ENCODE measurements at places on chromosomes 7 and 10.

DNA sequence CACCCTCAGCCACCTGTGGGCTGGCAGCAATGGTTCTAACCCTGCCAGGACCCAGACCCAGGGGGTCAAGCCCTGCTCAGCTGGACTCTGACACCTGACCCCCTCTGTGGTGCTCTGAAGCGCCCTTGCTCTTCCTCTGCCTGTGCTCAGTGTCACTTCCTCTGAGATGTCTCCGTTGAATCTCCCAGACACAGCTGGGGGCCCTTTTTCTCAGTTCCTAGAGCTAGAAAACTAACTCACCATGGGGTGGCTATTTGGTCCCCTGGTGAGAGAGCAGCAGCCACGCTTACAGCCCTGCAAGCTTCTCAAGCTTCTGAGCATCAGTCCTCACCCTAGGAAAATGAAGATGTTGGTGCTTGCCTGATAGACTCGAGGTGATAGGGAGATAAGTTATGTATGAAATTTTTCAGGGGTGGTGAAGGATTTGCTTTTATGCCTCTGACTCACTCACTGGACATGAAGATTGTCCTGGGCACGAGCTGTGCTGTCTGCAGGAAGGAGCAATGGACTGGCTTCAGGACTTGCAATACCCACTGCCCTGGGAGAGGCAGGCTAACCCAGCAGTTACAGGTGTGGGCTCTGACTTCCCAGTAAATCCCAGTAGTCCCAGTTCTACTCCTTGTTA is 29.6 kb downstream of the COL13A1 start:
- DNase-seq, result no peak

GRCh38 chr7:76238326-76238725 is 36.6 kb downstream of the SRRM3 start:
- peak; percentile 47 for DNase-seq

- no peak for DNase-seq
These were observed 265.2 kb upstream of the LYZL1 start for GRCh38 chr10:29023678-29024077.

GRCh38 chr10:69398466-69398865 is 18.3 kb downstream of the TACR2 start:
- DNase-seq, result no peak

GRCh38 chr7:140334341-140335057 is 63.8 kb downstream of the SLC37A3 start:
- no peak for DNase-seq

DNA sequence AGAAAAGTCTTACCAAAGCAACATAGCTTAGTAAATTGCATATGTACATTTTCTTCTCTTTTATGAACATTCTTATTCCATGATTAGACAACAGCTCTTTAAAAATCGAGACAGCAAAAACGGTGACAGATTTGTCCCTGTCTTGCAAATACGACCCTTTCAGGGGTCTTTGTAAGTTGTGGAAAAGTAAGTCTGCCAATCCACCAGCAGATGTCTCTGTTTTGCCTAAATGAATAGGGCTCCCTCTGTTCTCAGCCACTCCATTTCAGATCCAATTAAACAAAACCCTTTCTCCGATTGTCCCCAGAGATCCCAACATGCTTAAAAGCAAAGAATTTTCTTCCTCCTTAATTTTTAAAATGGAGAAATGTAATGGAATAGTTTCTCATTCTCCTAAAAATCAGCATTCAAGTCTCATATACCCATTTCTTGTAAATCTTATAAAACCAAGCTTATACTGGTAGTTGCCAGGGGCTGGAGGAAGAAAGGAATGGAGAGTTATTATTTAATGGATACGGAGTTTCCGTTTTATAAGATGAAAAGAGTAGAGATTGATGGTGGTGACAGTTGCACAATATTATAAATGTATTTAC is 61.0 kb upstream of the NFE2L3 start:
- DNase-seq, result no peak

- DNase-seq, result no peak
These were observed at the start of gene CYP2C18 for GRCh38 chr10:94683214-94684054. TSS of gene CYP2C18 (plus strand) at chr10:94683729. CDS start at chr10:94683820, 91 bp downstream.

DNA sequence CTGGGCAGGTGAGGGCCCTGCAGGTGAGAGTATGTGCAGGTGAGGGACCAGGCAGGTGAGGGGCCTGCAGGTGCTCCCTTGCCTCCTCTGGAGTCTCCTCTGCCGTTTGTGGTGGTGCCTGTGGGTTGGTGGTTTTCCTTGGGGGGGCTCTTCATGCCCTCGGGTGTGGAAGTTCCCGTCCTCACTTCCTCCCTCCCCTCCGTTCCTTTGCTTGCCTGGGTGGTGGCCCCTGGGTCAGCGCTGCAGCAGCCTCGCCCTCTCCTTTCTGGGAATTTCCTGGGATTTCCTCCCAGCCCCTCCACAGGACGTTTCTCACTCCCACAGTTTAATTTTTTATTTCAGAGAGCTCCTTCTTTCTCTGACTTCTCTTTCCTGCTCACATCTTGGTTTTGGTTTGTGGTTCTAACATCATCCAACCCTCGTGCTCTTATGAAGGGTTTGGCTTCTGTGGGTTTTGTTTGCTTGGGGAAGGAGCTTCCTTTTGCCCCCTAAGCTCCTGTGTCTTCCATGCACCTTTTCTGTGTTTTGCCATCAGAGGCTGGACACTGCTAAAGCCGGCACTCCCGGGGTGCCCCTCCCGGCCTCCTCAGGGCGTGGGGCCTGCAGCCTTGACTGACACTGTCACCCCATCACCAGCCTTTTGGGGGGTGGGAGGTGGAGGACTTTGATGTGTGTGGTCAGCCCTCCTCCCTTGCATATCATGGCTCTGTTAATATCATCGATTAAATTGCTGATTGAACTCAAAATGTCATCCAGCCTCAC is 29.2 kb upstream of the ADGRA1 start:
- no peak for DNase-seq

- DNase-seq, result no peak
These were observed 20.5 kb downstream of the SPAG6 start for GRCh38 chr10:22365644-22366434.

DNA sequence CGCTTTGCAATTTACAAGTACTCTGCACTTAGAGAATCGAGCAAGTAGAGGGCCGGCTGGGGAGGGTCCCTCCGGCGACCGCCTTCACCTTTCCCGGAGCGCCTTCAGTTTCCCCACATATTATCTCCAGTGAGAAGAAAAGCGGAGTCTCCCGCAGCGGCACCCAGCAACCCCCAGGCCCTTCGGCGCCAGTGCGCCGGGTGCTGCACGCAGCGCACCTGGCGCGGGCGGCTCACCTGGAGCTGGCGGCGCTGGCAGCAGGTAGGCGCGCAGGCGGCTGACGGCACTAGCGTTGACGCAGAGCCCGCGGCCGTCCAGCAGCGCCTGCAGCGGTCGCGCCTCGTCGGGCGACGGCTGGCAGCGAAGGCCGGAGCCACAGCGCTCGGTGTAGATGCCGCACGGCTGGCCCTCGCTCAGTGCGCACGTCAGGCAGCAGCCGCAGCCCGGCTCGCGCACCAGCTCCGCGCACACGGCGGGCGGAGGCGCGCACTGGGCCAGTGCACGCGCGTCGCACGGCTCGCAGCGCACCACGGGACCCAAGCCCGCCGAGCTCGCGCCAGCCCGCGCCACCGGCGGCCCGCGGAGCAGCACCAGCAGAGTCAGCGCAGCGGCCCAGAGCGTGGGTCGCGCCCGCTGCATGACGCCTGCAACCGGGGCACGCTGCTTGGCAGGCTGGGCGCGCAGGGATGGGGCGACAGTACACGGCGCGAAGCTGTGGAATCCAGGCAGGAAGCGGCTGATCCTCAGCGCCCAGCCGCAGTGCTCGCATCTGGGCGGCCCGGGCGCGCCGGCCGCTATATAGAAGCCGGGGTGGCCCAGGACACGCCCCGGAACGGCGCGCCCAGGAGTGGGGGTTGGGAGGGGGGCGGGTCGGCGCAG is at the start of gene IGFBP3:
Gene IGFBP3 (minus strand): TSS at position 771 of the 879 bp plus-strand sequence. CDS start 132 bp downstream, at position 639.
- peak; percentile 89 for DNase-seq

GRCh38 chr10:110762849-110763211 is 108.9 kb upstream of the PDCD4 start:
- DNase-seq, result no peak

DNA sequence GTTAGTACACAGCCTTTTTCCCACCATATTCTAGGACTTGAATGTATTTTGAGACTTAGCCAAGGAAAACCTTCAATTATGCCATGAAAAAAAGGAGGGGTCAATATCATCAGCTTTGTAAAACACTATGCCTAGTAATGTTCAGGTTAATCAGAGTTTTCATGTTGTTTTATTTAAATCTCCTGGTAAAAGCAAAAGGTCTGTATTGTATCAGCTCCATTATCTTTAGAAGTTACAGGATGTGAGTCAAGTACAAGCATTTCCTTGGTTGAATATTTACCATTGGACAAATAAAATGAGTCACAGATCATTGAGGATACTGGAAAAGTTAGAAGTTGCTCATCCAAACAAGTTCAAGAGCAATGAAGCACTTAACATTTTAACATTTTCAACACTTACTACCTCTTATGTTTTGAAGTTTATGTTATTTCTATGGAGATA is 89.9 kb upstream of the CAPZA2 start:
- DNase-seq, result no peak

- DNase-seq, result no peak
These were observed 409.8 kb upstream of the NPVF start for GRCh38 chr7:25638068-25638467.

DNA sequence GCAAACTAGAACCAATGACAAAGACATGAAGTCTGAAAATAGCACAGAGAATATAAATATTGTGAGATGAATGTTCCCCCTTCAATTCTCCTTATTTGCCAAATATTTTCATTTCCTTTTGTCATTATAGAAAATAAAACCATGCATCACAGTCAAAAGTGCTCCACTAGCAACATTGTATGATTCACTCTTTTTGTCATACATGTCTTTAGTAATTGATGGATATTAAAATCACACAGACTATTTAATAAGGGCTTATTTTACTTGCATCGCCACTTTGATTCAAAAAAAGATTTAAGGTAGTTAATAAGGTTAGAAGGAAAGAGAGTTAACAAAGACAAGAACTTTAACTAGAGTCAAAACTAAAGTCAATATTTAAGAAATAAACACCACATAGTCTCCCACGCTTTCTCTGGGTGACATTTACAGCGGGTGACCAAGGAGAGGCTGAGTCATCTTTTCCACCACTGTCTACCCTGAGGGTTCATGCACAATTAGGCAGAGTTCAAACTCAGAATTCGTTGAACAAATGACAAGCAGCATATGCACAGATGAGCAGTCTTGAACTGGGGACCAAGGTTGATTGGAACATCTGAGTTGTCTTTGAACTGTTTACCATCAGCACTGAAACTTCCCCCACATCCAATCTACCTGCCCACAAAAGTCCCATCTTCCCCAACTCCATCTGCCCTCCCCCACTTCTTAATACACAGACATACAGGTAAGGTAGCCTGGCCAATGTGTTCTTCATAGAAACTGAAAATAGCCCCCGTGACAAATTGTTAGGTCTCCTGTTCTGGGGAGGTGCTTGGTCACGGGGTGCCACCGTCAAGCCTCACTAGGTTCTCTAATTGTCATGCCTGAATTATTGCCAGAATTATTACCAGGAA is 42.5 kb downstream of the C7orf25 start:
- no peak for DNase-seq

DNA sequence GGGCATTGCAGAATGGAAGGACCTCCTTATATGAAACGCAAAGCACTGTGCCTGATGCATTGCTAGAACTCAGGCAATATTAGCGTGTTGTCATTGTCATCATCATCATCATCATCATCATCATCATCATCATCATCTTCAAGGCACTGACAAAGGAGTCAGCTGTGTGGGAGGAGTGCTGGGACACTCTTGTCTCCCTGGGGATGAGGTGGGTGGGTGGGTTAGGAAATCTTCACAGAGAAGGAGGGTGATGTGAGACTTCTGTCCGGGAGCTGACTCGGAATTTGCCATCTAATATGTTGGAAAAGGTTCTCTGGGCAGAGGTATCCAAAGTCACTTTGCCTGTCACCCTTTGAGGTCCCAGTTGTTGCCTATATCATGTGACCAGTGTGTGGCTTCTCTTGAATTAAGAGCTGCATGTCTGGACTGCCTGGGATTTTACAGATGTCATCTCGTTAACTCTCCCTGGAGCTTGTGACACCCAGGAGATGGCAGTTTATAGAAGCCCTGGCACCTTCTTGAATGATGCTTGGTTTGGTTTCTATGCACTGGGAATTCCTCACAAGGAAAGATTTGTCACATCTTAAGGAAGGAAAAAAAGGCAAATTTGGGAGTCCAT is 7.1 kb downstream of the HTRA1 start:
- no peak for DNase-seq

DNA sequence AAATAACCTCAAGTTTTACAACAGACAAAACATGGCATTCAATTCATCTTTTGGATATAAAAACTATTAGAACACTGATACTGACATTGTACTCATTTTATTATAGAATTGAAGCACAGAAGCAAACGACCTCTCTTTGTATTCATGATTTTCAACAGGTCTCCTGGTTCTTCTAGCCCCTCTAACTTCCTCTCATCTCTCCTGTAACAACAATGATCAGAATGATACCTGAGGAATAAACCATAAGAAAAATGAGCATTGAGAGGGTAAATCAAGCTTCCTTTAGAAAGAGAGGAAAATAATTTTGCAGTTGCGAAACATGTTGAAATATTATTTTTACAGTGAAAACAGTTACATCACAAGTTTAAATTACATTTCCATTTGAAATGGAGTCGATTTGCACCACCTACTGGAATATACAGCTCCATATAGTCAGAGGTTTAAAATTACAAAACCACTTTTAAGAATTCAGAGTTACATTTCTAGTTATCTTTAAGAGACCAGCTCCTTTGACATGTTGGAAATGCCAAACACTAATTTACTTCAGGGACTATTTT is 17.5 kb upstream of the TEX36 start:
- no peak for DNase-seq

DNA sequence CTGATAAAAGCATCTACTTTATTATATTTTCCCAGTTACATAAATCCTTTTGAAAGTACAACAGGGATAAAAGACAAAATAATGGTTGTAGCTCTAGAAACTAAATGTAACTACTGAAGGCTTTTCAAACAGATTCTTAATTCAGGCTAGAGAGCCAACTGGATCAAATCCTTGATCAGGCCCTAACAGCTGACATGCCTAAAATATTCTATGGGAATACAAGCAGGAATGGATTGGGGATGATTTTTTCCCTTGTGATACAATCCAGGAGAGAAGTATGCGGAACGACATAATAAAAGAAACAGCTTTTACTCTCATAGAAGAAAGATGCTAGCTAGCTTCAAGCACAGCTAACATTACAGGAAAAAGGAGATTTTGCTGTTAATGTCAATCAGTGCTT is 49.0 kb downstream of the NT5C2 start:
- DNase-seq, result no peak
